Panc1 (cell line): ENCODE measurements at places on chromosomes 5 and 9. TPM values are rescaled to one million over a fixed set of nuclear protein-coding genes. Genes with fewer than 3 reads are reported as not detected.

Gene SLCO4C1
- total RNA-seq: 0.90 TPM

- H3K36me3 ChIP-seq: no peaks in the 10 kb centered on the region
- no peak for DNase-seq
- no peaks in the 10 kb centered on the region for H3K4me1 ChIP-seq
- no peaks in the 10 kb centered on the region for H3K27me3 ChIP-seq
- no peak overlapping the region for H3K27ac ChIP-seq
- H3K4me3 ChIP-seq: no peak overlapping the region
Observed at GRCh38 chr9:18548456-18548855, 74.5 kb downstream of the ADAMTSL1 start.

DNA sequence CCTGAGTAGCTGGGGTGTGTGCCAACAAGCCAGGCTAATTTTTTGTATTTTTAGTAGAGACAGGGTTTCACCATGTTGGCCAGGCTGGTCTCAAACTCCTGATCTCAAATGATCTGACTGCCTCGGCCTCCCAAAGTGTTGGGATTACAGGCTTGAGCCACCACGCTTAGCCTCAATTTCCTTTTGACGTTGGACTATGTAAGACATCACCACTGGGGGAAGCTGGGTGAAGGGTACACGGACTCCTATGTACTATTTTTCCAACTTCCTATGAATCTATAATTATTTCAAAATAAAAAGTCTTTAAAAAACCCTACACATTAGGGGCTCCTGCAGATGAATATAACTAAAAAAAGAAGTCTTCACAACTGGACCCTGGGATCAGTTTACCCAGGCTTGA lies 44.0 kb downstream of the NKX2-5 start:
- no peaks in the 10 kb centered on the region for H3K27me3 ChIP-seq
- no peak overlapping the region for H3K4me3 ChIP-seq
- no peaks in the 10 kb centered on the region for H3K4me1 ChIP-seq
- DNase-seq: no peak
- no peak overlapping the region for H3K27ac ChIP-seq

DNA sequence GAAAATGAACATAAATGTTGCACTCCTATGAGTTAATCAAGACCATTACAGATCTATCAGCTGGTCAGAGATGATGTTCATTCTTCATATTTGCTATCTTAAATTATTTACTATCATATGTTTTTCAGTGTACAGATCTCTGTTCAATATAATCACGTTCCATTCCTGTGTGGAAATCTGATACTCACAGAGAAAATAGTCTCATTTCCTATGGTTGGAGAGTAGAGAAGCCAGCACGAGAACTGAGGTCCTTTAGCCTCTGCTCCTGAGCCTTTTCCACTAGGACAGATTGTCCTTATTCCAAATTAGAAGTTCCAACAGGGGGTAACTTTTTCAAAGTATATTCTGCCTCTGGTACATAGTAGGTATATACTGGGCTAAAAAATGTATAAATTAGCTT lies 29.2 kb downstream of the UGCG start:
- peaks cover 20% of the 10 kb centered on the region for H3K36me3 ChIP-seq

DNA sequence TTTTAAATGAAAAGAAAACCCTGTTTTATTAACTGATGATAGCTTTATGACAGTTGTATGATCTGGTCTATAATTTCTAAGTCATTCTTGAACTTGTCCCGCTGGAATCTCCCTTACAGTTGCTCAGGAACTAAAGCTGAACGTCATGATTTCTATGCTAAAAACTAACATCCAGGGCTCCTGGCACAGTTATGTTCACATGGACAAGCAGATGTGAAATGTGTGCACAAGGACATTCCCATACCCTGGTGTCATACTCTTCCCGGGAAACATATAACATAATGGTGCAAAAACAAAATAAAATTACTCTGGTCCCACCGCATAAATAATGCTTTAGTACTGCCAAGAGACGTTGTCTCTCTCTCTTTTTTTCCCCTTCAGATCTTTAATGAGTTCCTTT lies 134.9 kb downstream of the PRDM6 start:
- H3K4me3 ChIP-seq: no peak overlapping the region
- peaks cover 30% of the 10 kb centered on the region for H3K27me3 ChIP-seq
- DNase-seq: no peak
- no peaks in the 10 kb centered on the region for H3K4me1 ChIP-seq
- H3K36me3 ChIP-seq: no peaks in the 10 kb centered on the region

DNA sequence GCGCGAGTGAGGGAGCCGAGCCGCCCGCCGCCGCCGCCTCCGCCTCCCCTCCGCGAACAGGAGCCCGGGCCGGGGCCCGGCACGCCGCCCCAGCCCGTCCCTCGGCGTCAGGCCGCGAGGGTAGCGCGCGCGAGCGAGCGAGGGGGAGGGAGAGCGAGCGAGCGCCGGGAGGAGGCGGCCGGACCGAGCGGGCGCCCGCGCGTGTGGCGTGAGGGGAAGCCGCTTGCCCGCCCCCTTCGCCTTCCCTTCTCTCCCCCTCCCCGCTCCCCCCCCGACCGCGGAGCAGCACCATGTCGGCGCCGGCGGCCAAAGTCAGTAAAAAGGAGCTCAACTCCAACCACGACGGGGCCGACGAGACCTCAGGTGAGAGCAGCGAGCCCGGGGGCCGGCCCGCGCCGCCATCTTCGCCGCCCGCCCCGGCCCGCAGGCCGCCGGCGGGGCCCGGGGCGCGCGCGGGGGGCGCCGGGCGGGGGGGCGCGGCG lies 312 bp downstream of the SET start:
- no peak for DNase-seq
- no peak overlapping the region for H3K27ac ChIP-seq
- H3K4me1 ChIP-seq: peaks cover 29% of the 10 kb centered on the region

GRCh38 chr9:137064027-137064879 lies 6.1 kb downstream of the SAPCD2 start:
- no peak overlapping the region for H3K4me3 ChIP-seq
- H3K4me1 ChIP-seq: peaks cover 2% of the 10 kb centered on the region; the same call in 1 of the 2 replicates
- H3K27ac ChIP-seq: no peak overlapping the region
- H3K27me3 ChIP-seq: no peaks in the 10 kb centered on the region
- no peaks in the 10 kb centered on the region for H3K36me3 ChIP-seq

- no peaks in the 10 kb centered on the region for H3K36me3 ChIP-seq
- H3K27ac ChIP-seq: no peak overlapping the region
- no peaks in the 10 kb centered on the region for H3K4me1 ChIP-seq
- H3K27me3 ChIP-seq: no peaks in the 10 kb centered on the region
- H3K4me3 ChIP-seq: no peak overlapping the region
- DNase-seq: no peak
Observed at GRCh38 chr9:90726215-90726614, 75.4 kb upstream of the SYK start.

Gene SV2C
- not detected for total RNA-seq

DNA sequence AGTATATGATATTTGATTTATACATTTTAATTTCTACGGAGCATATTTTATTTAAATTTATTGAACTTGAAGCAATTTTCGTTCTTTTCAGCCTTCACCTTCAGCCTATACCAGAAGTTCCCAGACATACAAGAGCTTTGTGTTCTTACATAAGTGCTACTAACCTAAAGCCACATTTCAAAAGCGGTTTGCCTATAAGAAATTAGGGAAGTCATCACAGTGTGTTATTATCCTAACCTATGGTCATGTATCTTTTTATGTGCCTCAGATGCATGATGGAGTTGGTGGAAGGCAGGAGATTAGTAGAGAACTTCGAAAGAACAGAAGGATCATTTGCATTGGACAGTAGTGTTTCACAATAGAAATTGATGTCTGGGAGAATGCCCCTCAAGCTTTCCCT lies 3.1 kb downstream of the KIF2A start:
- H3K4me1 ChIP-seq: peaks cover 18% of the 10 kb centered on the region
- no peaks in the 10 kb centered on the region; the same call in 1 of the 2 replicates for H3K36me3 ChIP-seq

DNA sequence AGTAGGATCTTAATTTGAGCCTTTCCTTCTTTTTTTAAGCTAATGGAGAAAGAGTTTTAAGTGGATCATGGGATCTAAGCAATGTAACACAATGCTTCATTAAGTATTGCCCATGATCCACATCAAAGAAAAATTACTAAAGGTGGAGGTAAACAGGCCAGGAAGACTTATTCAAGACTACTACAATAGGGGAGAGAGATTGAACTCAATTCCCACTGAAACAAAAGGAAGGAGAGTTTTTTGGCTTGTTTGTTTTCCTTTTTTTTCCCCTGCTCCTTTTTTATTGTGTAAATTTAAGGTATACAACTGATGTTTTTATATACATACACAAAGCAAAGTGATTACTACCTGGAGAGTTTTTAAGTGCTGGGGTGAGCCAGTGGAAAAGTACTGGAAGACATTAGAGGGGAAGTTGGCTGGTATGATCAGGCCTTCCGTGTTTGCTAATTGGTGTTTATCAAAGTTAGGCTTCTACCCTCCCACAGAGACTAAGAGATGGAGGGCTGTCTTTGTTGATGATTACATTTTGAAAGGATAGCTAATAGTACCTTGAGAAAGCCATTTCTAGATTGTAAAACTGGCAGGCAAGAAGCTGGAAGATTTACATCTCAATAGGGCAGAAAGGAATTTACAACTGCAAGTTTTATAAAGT lies 262.7 kb downstream of the CHSY3 start:
- DNase-seq: no peak
- no peaks in the 10 kb centered on the region for H3K27me3 ChIP-seq
- no peaks in the 10 kb centered on the region for H3K36me3 ChIP-seq
- H3K4me1 ChIP-seq: no peaks in the 10 kb centered on the region
- no peak overlapping the region for H3K27ac ChIP-seq

DNA sequence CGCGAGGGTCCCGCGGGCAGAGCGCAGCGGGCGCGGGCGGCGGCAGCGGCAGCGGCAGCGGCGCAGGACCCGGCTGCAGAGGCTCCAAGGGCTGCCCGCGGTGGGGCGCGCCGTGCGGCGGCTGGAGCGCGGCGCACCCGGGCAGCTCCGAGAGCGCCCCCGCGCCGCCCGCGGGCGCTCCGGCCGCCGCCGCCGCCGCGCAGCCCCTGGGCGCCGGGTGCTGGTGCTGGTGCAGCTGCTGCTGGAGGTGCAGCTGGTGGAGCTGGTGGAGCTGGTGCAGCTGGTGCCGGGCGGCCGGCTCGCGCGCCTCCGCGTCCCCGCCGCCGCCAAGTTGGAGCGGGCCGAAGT lies 644 bp downstream of the IER5L start:
- DNase-seq: no peak
- H3K27me3 ChIP-seq: no peaks in the 10 kb centered on the region
- H3K4me1 ChIP-seq: peaks cover 21% of the 10 kb centered on the region
- H3K36me3 ChIP-seq: no peaks in the 10 kb centered on the region; the same call in 1 of the 2 replicates
- peak overlapping the region; percentile 81 for H3K4me3 ChIP-seq
- H3K27ac ChIP-seq: no peak overlapping the region

- H3K4me3 ChIP-seq: no peak overlapping the region
- peaks cover 10% of the 10 kb centered on the region for H3K4me1 ChIP-seq
- peaks cover 38% of the 10 kb centered on the region for H3K36me3 ChIP-seq
- H3K27me3 ChIP-seq: no peaks in the 10 kb centered on the region
Observed at GRCh38 chr5:1804001-1804690, 2.9 kb downstream of the NDUFS6 start.

- H3K36me3 ChIP-seq: no peaks in the 10 kb centered on the region; the same call in 1 of the 2 replicates
- no peaks in the 10 kb centered on the region for H3K4me1 ChIP-seq
- no peak overlapping the region for H3K27ac ChIP-seq
Observed at GRCh38 chr5:126973193-126973592, 57.2 kb downstream of the MARCHF3 start.

Gene NR5A1
- 2.5 TPM for total RNA-seq

GRCh38 chr5:168721966-168722365 lies 142.8 kb upstream of the PANK3 start:
- H3K27me3 ChIP-seq: no peaks in the 10 kb centered on the region
- H3K27ac ChIP-seq: no peak overlapping the region
- H3K4me3 ChIP-seq: no peak overlapping the region
- no peaks in the 10 kb centered on the region for H3K4me1 ChIP-seq

Gene NINJ1
- total RNA-seq: 26.7 TPM

Gene KIAA1958
- 10.4 TPM for total RNA-seq

GRCh38 chr9:35464141-35465025 lies 25.5 kb upstream of the RUSC2 start:
- H3K27ac ChIP-seq: no peak overlapping the region
- H3K36me3 ChIP-seq: no peaks in the 10 kb centered on the region
- H3K4me3 ChIP-seq: no peak overlapping the region
- H3K4me1 ChIP-seq: no peaks in the 10 kb centered on the region

GRCh38 chr5:3929799-3930198 lies 334.2 kb downstream of the IRX1 start:
- H3K36me3 ChIP-seq: no peaks in the 10 kb centered on the region
- DNase-seq: no peak
- no peaks in the 10 kb centered on the region for H3K4me1 ChIP-seq
- H3K27me3 ChIP-seq: no peaks in the 10 kb centered on the region; the same call in 1 of the 2 replicates
- H3K27ac ChIP-seq: no peak overlapping the region

- no peaks in the 10 kb centered on the region for H3K36me3 ChIP-seq
- DNase-seq: no peak
- H3K27me3 ChIP-seq: no peaks in the 10 kb centered on the region
- no peak overlapping the region for H3K4me3 ChIP-seq
- H3K4me1 ChIP-seq: no peaks in the 10 kb centered on the region
Observed at GRCh38 chr5:144510845-144511579, 340.3 kb downstream of the KCTD16 start.

DNA sequence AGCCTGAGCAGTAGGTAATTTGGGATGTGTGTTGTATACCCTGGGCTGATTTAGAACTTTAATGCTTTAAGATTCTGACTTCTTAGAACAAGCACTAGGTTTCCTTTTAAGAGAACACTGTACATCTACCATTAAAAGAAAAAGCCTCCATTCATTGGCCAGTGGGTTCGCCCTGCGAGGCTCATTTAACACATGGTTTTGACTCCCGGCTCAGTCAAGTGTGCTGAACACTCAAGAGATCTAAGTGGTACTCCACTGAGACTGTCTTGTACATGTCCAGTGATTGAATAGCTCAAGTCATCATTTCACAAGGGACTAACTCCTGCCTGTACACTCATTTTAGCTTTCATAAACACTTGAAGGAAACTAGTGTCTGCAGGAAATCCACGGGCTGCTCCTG lies 3.9 kb downstream of the FUBP3 start:
- H3K4me3 ChIP-seq: no peak overlapping the region
- peaks cover 8% of the 10 kb centered on the region for H3K4me1 ChIP-seq
- no peak overlapping the region for H3K27ac ChIP-seq
- no peak for DNase-seq

Gene ATP10B
- total RNA-seq: not detected

DNA sequence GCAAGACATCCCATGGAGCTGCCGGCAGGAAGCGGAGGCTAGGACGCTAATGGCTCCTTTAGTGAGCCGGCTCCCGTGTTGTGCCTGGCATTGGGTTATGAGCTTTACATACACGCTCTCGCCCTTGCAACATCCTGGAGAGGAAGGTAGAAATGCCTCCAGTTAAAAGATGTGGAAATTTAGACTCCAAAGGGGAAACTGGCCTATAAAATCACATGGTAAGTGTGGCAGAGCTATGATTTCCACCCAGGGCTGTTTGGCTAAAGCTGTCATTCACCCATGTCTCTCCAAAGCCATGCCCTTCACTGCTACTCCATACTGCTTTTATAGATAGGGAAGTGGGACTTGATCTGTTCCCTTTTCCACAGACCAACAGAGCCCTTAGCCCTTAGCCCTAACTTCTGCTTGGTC lies 5.2 kb downstream of the GM2A start:
- H3K4me3 ChIP-seq: no peak overlapping the region
- no peaks in the 10 kb centered on the region for H3K27me3 ChIP-seq
- no peak for DNase-seq
- H3K4me1 ChIP-seq: 0 out of 2 replicates have a peak, but pooled peaks cover 3% of the 10 kb centered on the region
- no peak overlapping the region for H3K27ac ChIP-seq
- no peaks in the 10 kb centered on the region; the same call in 1 of the 2 replicates for H3K36me3 ChIP-seq
